ENCODE measurements at places on chromosomes 1 and 21. TPM values are rescaled to one million over a fixed set of nuclear protein-coding genes. Genes with fewer than 3 reads are reported as not detected.

GRCh38 chr1:99784143-99784542, 17.7 kb upstream of the FRRS1 start:
- no peaks in the 10 kb centered on the region for H3K36me3 ChIP-seq
- no peak overlapping the region for H3K4me3 ChIP-seq
- H3K4me1 ChIP-seq, result peaks cover 20% of the 10 kb centered on the region
- no peak overlapping the region for H3K27ac ChIP-seq

DNA sequence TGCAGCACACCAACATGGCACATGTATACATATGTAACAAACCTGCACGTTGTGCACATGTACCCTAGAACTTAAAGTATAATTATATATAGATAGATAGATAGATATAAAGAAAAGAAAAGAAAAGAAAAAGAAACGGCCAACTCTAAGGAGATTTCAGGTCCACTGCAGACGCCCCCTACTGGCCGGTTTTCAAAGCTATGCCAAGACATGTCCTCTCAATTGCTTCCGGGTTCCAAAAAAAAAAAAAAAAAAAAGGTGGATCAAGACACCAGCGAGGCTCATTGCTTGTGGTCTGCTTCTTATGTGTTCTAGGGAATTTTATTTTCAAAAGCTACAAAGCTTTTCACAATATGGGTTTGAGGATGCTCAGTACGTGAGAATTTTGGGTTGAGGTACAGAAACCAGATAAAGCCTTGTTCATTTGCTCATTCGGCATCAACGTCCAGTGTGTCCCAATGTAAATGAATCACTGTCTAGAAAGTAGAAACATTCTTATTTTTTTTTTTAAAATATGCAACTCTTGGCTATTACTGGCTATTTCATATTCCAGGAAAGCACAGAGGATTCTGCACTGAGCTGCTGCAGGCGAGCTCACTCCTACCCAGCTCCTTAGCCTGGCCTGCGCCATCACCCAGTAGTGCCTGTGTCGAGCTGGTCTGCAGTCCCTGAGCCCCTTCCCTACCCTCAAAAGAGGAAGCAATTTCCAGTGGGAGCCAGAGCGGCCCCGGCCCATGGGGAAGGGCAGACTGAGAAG, 643.0 kb downstream of the KIF26B start:
- no peaks in the 10 kb centered on the region for H3K4me1 ChIP-seq
- no peak overlapping the region for H3K4me3 ChIP-seq
- H3K36me3 ChIP-seq, result no peaks in the 10 kb centered on the region

DNA sequence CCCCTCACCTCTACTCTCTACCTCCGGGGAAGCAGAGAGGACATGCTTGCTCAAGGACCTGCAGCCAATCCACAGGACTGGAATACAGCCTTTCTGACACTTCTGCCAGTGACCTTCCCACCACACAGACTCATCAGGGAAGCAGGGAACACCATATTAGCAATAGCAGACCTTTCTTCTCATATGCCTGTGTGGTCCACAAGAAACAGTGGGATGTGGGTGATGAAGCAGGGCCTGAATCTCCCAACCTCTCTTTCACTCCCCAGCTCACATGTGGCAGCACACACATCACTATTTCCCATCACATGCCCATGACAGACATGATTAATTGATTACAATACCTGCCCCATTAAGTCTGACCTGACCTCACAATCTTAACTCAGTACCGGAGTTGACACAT, 695.1 kb downstream of the MATN1 start:
- no peaks in the 10 kb centered on the region for H3K36me3 ChIP-seq
- H3K4me1 ChIP-seq, result no peaks in the 10 kb centered on the region

DNA sequence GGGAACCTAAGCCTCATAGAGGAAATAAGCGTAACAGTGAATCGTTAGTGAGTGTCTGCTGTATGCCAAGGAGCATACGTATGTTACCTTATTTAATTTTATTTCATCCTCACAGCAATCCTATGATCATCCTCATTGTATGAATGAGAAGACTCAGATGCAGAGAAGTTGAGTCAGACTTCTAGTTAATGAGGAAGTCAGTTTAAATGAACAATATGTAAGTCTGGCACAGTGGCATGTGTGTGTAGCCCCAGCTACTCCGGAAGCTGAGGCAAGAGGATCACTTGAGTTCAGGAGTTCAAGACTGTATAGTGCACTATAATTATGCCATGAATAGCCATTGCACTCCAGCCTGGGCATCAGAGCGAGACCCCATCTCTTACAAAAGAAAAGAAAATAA, 148.0 kb downstream of the ZZZ3 start:
- H3K36me3 ChIP-seq, result peaks cover 3% of the 10 kb centered on the region
- no peaks in the 10 kb centered on the region for H3K27me3 ChIP-seq
- peaks cover 7% of the 10 kb centered on the region for H3K4me1 ChIP-seq

- H3K4me1 ChIP-seq, result no peaks in the 10 kb centered on the region
- peaks cover 23% of the 10 kb centered on the region for H3K27me3 ChIP-seq
- no peak overlapping the region for H3K4me3 ChIP-seq
- H3K36me3 ChIP-seq, result no peaks in the 10 kb centered on the region
- H3K27ac ChIP-seq, result no peak overlapping the region
Observed at GRCh38 chr1:4801192-4801924, 146.9 kb downstream of the AJAP1 start.

- no peak overlapping the region for H3K4me3 ChIP-seq
- no peak overlapping the region for H3K27ac ChIP-seq
- no peaks in the 10 kb centered on the region for H3K27me3 ChIP-seq
- peaks cover 5% of the 10 kb centered on the region for H3K36me3 ChIP-seq
- H3K4me1 ChIP-seq, result peaks cover 27% of the 10 kb centered on the region
Observed at GRCh38 chr1:92926873-92927272, 34.4 kb downstream of the DIPK1A start.

DNA sequence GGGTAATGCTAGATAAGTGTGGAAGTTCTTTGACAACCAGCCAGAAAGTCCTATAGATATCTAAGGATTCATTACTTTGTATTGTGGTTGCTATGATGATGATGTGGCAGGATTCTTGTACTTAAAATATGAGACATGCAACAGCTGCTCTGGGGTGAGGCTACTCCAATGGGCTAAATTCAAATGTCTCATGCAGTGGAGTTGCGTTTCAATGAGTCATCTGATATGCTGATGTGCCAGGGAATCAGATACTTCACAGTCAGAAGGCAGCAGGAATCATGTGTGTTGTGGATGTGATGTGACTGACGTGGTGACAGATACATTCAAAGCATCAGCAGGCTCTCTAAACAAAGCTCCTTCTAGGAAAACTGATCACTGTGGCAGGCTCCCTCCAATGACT, 66.5 kb downstream of the TSEN15 start:
- peaks cover 4% of the 10 kb centered on the region for H3K36me3 ChIP-seq
- no peaks in the 10 kb centered on the region for H3K4me1 ChIP-seq
- no peak for DNase-seq

DNA sequence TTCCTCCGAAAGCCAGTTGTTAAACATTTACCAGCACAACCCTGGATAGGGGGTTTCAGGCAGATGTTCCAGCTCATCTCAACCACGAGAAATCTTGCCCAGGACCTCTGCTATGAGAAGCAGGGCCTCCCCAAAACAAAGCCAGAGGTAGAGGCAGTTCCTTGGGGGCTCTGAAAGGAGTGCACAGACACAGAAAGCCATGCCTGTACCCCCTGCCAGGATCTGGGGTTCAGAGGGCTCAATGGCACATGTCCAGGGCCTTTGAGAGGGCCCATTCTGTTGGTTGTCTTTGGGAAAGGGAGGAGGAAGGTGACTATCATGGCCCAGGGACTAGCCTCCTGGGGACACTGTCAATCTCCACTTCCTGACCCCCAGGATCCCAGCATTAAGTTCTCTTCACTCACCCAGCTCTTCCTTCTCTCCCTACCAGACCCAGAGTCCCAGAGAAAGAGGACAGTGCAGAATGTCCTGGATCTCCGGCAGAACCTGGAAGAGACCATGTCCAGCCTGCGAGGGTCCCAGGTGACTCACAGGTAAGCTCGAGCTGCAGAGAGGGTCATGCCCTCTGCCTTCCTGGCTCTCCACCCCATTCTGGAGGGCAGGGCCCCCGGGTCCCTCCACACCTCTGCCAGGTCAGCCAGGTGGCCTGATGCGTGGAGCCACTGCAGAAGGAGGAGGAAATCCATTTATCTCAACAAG, 116.4 kb upstream of the IPO9 start:
- no peak overlapping the region for H3K4me3 ChIP-seq
- no peaks in the 10 kb centered on the region for H3K4me1 ChIP-seq
- H3K27me3 ChIP-seq, result no peaks in the 10 kb centered on the region
- DNase-seq, result no peak

DNA sequence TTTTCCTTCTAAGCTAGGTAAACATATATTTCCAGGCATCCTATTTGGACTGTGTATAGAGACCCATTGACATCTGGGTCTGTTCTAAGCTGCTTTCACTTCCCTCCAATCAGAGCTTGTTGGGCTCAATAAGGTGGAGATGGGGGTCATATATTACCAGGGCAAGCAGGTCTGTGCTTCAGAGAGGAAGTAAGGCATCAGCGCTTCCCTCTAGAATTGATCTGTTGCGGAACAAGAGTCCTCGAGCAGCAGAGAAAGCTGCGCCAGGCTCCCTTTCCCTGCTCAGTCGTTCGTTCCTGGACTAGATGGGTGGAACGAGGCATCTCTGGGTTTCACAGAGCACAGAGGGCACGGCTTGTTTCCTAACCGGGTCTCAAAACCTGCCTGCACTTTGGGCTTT, 63.5 kb downstream of the DISC1 start:
- no peak for DNase-seq
- H3K27me3 ChIP-seq, result no peaks in the 10 kb centered on the region
- H3K36me3 ChIP-seq, result peaks cover 9% of the 10 kb centered on the region
- no peak overlapping the region for H3K27ac ChIP-seq
- H3K4me1 ChIP-seq, result peaks cover 6% of the 10 kb centered on the region

GRCh38 chr1:84996846-84997666, at the start of gene MCOLN2:
Gene MCOLN2, minus strand, starts transcription at chr1:84997113. Its CDS starts 241 bp downstream, at chr1:84996872.
- peaks cover 22% of the 10 kb centered on the region for H3K27me3 ChIP-seq
- H3K36me3 ChIP-seq, result peaks cover 23% of the 10 kb centered on the region
- H3K4me3 ChIP-seq, result peak within 1 kb of the TSS; percentile 80
- DNase-seq, result peak; percentile 75

- DNase-seq, result peak; percentile 42
- no peaks in the 10 kb centered on the region for H3K4me1 ChIP-seq
- no peak overlapping the region for H3K4me3 ChIP-seq
- no peaks in the 10 kb centered on the region for H3K36me3 ChIP-seq
Observed at GRCh38 chr1:9473032-9473807, 66.0 kb upstream of the SLC25A33 start.

GRCh38 chr1:37755951-37756560, 8.9 kb downstream of the EPHA10 start:
- H3K4me3 ChIP-seq, result no peak overlapping the region
- DNase-seq, result no peak
- peaks cover 34% of the 10 kb centered on the region for H3K27me3 ChIP-seq
- peaks cover 18% of the 10 kb centered on the region for H3K4me1 ChIP-seq

GRCh38 chr1:4367230-4367777, 287.1 kb upstream of the AJAP1 start:
- DNase-seq, result no peak
- no peaks in the 10 kb centered on the region for H3K36me3 ChIP-seq
- no peaks in the 10 kb centered on the region for H3K4me1 ChIP-seq
- no peaks in the 10 kb centered on the region for H3K27me3 ChIP-seq

GRCh38 chr1:215797859-215798258, 230.8 kb downstream of the KCTD3 start:
- H3K4me3 ChIP-seq, result no peak overlapping the region
- no peaks in the 10 kb centered on the region for H3K27me3 ChIP-seq
- H3K27ac ChIP-seq, result no peak overlapping the region
- H3K4me1 ChIP-seq, result no peaks in the 10 kb centered on the region

GRCh38 chr21:41503331-41503730, 4.6 kb downstream of the TMPRSS2 start:
- H3K4me3 ChIP-seq, result no peak overlapping the region
- H3K27ac ChIP-seq, result no peak overlapping the region
- no peak for DNase-seq

DNA sequence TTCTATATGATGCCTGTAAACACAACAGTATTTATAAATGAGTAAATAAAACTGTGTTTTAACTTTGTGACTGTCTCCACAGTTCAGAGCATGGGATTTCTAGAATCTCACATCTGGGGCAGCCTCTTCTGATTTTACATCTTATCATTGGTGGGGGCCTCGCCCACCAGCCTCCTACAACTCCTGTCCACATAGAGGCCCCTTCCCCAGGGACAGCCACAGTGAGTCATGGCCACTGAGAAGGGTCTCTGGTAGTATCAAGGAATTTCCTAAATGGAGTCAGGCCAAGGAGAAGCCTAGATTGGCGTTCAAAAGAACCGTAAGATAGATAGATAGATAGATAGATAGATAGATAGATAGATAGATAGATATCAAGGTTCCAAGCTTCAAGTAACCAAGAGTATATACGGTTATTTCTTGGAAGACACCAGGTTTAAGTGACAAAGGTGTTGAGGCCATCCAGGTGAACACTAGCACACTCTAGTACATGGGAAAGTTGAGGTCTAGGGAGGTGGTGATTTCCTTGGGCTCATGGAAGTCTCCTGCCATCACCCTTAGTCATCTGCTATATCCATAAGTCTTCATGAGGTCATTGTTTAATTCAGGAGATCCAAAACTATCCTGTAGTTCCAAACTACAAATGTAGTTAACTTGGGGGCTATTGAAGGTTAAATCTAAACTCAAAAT, 121.6 kb downstream of the SYT2 start:
- no peak overlapping the region for H3K4me3 ChIP-seq
- H3K36me3 ChIP-seq, result no peaks in the 10 kb centered on the region
- no peaks in the 10 kb centered on the region for H3K4me1 ChIP-seq
- no peaks in the 10 kb centered on the region for H3K27me3 ChIP-seq

- no peak for DNase-seq
- H3K4me3 ChIP-seq, result no peak overlapping the region
- H3K36me3 ChIP-seq, result no peaks in the 10 kb centered on the region
- H3K4me1 ChIP-seq, result no peaks in the 10 kb centered on the region
Observed at GRCh38 chr1:243957141-243957540, 93.9 kb upstream of the ZBTB18 start.

- no peak overlapping the region for H3K4me3 ChIP-seq
- no peak overlapping the region for H3K27ac ChIP-seq
- peaks cover 13% of the 10 kb centered on the region for H3K36me3 ChIP-seq
- no peak for DNase-seq
Observed at GRCh38 chr1:5951846-5952410, 40.3 kb downstream of the NPHP4 start.

- H3K27me3 ChIP-seq, result peaks cover 16% of the 10 kb centered on the region
- no peak overlapping the region for H3K27ac ChIP-seq
- no peak overlapping the region for H3K4me3 ChIP-seq
- peaks cover 20% of the 10 kb centered on the region for H3K4me1 ChIP-seq
Observed at GRCh38 chr1:232339073-232339472, 290.9 kb downstream of the SIPA1L2 start.

- no peaks in the 10 kb centered on the region for H3K27me3 ChIP-seq
- peak overlapping the region; percentile 92 for H3K27ac ChIP-seq
- no peak overlapping the region for H3K4me3 ChIP-seq
Observed at GRCh38 chr1:155942578-155943141, 1.2 kb downstream of the RXFP4 start.

GRCh38 chr1:92701147-92701546, 83.8 kb downstream of the EVI5 start:
- H3K27ac ChIP-seq, result no peak overlapping the region
- H3K36me3 ChIP-seq, result no peaks in the 10 kb centered on the region
- H3K27me3 ChIP-seq, result peaks cover 3% of the 10 kb centered on the region
- no peak for DNase-seq

S100A16 gene
- total RNA-seq, result not detected

WNT4 gene
- total RNA-seq, result not detected

PLPP3 gene
- total RNA-seq, result not detected

KCNA3 gene
- total RNA-seq, result 20.5 TPM

DCDC2B gene
- not detected for total RNA-seq

TOE1 gene
- 29.8 TPM for total RNA-seq

PPP2R5A gene
- total RNA-seq, result 36.1 TPM

ASCL5 gene
- total RNA-seq, result not detected

C21orf58 gene
- total RNA-seq, result 33.0 TPM

TMEM61 gene
- not detected for total RNA-seq

FCRL4 gene
- not detected for total RNA-seq

TSPEAR gene
- not detected for total RNA-seq

FAM110D gene
- total RNA-seq, result not detected
